T-helper 1 cell (primary cell): ENCODE measurements at places on chromosomes 16 and 17.

GRCh38 chr17:79543531-79543930, 67.3 kb downstream of the RBFOX3 start:
- no peak for DNase-seq

GRCh38 chr17:11209906-11210305, 31.1 kb upstream of the SHISA6 start:
- no peak for DNase-seq

DNA sequence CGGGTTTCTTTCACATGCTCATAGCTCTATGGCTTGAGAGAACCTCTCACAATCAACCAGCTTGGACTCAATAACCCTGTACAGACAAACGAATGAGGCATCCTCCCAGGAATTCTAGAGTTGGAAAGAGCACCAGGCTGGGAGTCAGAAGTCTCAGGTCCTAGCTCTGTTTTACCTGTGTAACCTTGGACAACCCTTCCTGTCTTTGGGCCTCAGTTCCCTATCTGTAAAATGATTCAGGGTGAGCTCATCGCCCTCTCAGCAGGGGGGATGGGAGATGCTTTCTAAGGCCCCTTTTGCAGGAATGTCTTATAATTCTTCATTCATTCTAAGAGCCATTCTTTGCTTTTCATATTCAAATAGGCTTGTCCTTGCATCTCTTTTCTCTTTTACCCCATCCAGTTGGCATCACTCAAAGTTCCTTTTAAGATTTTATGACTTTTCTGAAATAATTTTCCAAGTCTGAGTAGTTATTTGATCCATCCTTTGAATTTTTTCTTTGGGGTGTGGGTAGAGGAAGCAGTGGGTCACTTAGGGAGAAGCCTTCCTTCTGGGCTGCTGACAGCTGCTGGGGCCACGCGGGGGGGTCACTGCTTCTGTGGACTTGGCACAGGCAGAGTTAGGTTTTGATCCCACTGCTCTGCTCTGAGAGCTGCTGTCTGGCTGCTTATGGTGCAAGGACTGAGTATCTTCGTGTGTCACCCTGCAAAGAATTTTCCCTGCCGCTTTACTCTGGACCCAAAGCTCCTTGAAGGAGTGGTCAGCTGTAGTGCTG, 102.7 kb downstream of the UTP18 start:
- no peak for DNase-seq

GRCh38 chr17:82390015-82390859, 18.7 kb downstream of the UTS2R start:
- no peak for DNase-seq

DNA sequence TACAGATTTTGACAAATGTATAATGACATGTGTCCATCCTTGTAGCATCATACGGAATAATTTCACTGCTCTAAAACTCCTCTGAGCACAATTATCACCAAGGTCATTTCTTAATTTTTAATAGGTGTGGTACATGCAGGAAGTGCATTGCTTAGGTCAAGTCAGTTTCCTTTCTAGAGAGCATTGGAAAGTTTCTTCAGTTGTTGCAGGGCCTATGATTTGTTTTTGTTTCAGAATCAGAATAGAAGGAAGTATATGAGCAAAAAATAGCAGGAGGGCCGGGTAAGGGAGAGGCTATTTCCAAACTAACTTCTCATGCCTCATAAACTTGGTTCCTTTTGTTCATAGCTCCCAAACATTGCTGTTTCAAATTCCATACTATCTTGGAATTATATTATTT, 24.0 kb upstream of the SLFN5 start:
- peak; percentile 54 for DNase-seq

DNA sequence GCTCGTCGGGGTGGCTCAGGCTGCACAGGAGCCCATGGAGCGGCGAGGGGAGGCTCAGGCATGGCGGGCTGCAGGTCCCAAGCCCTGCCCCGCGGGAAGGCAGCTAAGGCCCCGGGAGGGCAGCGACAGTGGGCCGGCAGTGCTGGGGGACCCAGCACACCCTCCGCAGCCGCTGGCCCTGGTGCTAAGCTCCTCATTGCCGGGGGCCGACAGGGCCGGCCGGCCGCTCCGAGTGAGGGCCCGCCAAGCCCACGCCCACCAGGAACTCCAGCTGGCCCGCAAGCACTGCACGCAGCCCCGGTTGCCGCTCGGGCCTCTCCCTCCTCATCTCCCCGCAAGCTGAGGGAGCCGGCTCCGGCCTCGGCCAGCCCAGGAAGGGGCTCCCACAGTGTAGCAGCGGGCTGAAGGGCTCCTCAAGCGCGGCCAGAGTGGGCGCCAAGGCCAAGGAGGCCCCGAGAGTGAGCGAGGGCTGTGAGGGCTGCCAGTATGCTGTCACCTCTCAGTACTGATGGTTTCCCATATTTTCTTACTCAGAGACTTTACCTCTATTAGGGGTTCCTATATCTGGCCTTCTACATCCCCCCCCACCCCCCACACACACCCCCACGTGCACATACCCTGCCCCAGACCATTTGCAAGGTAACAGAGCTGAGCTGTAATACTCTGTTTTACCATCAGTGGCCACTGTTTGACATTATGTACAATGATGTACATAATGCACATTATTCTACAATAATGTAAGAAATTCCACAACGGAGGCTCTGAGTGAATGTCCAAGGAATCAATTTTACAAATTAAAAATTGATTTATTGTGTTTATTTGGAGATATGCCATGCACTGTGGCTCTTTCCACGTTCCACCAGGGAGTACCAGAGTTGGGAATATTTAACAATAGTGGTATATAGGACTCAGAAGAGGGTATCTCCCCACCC, 3.7 kb upstream of the VAT1L start:
- no peak for DNase-seq

GRCh38 chr17:81241648-81242420, 2.7 kb downstream of the NDUFAF8 start:
- peak; percentile 45 for DNase-seq

DNA sequence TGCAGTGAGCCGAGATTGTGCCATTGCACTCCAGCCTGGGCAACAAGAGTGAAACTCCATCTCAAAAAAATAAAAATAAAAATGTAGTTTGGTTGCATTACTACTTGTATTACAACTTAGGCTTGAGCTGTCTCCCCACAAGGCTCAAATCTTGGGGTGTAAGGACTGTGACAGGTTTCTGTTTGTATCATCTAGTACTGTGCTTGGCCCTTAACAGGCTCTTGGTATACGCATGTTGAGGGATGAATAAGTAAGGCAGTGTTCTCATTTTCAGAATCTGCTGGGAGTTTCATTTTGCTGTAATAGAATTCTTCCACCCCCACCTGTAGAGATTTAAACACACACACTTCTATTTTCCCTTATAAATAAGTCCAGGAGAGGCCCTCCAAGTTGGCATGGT, 289.4 kb upstream of the EEF2KMT start:
- DNase-seq = no peak

GRCh38 chr17:63716426-63716825, 16.5 kb upstream of the LIMD2 start:
- DNase-seq = no peak

DNA sequence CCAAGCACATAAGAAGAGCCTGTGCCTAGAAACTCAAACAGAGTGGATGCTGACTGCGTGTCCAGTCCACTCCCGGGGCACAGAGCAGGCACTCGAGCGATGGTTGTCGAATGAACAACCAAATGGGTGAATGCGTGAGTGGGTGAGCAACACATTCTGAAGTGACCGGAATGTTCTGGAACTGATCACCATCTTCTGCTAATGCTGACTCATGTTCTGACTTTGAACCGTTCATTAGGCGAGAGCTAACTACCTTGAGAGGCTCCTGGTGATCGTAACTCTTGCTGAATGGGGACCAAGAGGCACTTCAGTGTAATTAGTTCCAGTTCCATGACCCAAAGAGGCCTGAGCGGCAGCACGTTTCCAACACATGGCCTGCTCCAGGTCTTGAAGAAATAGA, 37.9 kb downstream of the IRF8 start:
- DNase-seq = no peak

GRCh38 chr17:17285951-17286350, 4.9 kb upstream of the COPS3 start:
- DNase-seq = no peak

DNA sequence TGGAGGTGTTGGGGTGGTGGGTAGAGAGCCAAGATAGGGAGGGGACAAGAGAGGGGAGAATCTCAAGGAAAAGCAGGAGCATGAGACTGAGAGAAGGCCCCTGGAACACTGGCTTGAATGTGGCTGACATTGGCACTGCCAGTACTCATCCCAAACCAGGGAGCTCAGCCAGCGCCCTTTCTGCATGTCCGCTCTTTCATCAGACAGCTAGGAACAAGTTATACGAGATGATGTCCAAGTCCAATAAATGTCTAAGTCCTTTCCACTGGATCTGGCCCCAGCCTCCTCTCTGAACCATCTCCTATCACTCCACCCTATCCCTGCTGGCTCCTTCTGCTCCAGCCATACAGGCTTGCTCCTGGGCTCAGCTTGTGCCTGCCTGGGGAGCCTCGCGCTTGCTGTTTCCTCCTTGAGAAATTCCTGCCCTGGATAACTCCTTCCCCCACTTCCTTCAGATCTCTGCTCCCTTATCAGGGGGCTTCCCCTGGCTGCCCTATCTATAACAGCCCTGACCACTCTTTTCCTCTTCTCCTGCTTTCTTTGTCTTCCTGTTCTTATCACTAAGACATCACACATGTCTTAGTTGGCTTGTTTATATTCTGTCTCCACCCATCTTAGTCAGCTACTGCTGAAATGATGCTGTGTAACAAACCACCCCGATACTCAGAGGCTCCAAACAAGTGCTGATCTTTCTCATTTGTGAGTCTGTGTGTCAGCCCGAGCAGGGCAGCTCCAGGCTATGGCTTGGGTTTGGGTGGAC, 37.1 kb upstream of the MEOX1 start:
- no peak for DNase-seq

GRCh38 chr17:73224237-73224636, 31.4 kb downstream of the COG1 start:
- no peak for DNase-seq

- no peak for DNase-seq
Observed at GRCh38 chr17:28974451-28974850, 23.1 kb upstream of the PHF12 start.

DNA sequence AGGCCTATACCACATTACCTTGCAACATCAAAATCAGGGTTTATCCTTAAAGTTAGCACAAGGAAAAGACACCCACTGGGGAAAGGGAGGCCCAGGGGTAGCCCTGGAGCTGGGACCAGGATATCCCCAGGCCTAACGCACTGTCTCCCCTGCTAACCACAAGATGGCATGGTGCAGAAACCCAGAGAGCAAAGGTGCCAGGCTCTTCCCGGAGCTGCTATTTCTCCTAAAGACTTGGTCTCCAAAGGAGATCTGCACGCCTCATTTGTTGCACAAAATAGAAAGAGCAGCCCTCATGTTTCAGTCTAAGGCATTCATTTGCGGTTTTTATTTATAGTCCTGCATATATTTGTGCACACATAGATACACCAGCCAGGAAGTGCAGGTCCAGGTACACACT, 408.6 kb downstream of the SOX9 start:
- no peak for DNase-seq

GRCh38 chr16:66229651-66230050, 136.8 kb upstream of the CDH5 start:
- no peak for DNase-seq

DNA sequence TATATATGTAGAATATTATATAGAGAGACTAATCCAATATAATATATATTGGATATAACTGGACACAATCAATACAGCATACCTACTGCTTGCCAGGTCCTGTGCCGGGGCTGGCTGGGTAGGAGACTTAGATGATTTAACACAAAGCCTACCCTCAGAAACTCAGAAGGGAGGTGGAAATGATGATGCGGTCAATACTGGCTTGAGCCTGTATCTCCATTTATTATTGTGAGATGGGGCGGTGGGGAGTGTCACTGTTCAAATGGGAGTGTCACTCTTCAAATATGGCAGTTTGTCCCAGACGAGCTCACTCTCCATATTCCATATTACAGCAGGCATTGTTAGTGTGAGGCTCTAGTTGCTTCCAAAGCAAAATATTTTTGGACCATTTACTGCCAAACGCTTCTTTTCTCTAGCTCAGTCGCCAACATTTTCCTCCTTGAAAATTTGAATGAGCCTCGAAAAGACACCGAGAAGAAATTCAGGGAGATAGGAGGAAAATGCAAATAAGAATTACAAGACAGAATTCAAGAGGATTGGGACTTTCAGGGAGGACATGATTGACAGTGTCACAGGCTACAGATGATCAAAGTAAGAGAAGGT, 70.7 kb downstream of the WSCD1 start:
- DNase-seq = no peak

DNA sequence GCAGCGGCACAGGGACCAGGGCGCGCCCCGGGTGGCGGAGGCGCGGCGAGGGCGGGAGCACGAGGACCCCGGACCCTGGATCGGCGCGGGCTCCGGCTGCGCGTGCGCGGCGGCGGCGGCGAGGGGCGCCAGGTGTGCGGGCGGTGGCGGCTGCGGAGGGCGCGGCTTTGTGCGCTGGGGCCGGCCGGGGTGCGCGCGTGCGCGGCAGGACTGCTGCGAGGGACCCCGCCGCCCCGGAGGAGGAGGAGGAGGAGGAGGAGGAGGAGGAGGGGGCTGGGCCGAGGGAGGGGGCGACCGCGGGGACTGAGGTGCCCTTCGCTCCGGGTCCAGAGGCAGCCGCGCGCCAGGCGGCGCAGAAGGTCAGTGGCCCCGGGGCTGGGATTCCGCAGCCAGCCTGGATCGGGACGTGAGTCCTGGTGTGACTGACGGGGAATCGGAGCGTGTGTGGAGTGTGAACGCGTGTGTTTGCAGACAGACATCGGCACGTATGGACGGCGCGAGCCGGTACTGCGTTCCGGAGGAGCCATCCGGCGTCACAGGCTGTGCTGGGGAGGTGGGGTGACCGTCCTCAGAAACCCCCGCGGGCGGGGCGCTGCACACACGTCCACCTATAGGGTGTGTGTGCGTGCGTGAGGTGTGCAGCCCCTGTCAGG, 19.5 kb upstream of the RAP1GAP2 start:
- DNase-seq = no peak

DNA sequence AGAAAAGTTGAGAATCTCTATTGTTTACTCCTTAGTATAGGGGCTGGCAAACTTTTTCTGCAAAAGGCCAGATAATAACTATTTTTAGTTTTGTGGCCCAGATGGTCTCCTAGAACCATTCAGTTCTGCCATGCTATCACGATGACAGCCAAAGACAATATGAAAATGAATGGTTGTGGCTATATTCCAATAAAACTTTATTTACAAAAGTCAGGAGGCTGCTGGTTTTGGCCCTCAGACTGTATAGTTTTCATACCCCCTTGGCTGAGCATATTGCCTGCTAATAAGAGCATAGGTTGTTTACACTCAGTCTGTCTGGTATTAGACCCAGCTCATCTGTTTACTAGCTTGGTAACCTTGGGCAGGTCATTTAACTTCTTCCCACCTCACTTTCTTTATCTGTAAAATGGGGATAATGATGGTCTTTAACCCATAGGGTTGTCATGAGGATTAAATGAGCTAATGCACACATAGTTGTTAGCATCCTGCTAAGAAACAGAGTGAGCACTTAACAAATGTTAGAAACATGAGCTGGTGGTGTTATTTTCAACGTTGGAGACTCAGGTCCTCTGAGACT, 156.3 kb downstream of the MSI2 start:
- no peak for DNase-seq

GRCh38 chr17:44539673-44540072, 17.6 kb upstream of the FZD2 start:
- DNase-seq = no peak

- no peak for DNase-seq
Observed at GRCh38 chr16:11972128-11972527, 4.4 kb upstream of the SNX29 start.

GRCh38 chr17:19987897-19988296, 10.3 kb upstream of the AKAP10 start:
- no peak for DNase-seq

GRCh38 chr17:81510785-81511553, 1.6 kb downstream of the ACTG1 start:
- DNase-seq = no peak
